SHP77 treated with DMSO at 0.1 percent for 48 hours (cell line): ENCODE measurements at places on chromosomes 7 and 10.

GRCh38 chr7:34011017-34011695 is 105.8 kb downstream of the BMPER start:
- no peak for DNase-seq

DNA sequence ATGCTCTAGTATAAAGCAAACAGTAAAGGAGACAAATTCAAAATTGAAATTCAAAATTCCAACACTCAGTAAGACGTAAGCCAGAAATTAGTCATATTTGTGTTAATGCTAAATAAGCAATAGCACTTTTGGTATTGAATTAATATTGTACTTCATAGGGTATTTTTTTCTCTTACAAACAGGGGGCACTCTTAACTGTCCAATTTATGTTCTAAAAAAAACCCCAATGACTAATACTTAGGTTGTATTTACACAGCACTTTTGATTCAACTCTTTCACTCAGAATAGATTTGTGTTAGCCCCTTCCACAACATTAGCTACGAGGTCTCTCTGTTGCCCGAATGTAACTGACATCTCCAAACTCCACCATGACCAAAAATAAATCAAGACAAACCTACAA is 284.9 kb upstream of the COBL start:
- DNase-seq: no peak

DNA sequence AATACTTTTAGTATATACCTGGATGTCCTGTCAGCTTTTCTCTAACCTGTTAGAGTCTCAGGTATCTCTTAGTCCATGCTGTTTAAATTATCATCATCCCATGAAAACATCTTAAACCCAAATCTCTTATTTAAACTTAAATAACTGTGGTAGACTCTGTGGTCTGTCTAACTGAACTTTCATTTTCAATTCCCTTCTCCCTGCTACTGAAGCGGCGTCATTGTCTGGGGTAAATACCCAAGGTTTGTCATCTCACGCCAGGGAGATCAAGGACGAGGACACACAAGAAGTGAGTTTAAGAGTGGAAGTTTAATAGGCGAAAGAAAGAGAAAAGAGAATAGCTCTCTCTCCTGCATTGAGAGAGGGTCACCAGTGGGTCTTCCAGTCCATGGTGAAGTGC is 804.4 kb upstream of the CELF2 start:
- no peak for DNase-seq

DNA sequence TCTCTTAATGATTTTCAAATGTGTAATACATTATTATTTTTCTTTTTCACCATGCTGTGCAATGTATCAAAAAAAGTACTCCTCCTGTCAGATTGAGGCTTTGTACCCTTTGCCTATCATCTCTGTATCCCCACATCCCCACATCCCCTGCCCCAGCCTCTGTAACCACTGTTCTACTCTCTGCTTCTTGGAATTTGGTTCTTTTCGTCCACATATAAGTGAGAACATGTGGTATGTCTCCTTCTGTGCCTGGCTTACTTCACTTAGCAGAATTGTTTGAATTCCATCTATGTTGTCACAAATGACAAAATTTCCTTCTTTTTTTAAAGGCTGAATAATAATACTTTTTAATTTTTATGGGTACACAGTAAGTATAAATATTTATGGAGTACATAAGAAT is 13.8 kb downstream of the TAF3 start:
- no peak for DNase-seq

DNA sequence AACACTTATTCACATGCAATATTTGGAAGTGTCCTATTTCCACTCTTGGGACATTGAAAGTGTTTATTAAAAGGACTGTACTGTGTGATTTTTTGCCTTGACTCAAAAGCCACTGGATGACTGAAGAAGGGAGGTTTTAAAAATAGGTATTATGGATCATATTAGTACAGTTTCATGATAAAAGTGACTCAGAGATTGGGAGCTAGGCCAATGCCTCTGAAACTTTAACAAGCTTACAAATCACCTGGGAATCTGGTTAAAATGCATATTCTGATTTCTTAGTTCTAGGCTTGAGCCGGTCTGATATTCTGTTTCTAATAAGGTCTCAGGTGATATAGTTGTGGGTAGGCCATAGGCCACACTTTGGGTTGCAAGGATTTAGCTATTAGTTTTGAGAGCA is 191.2 kb downstream of the PLXDC2 start:
- no peak for DNase-seq

GRCh38 chr7:131827421-131827820 is 271.0 kb upstream of the PODXL start:
- DNase-seq: no peak

GRCh38 chr7:128309976-128310375 is 33.7 kb downstream of the RBM28 start:
- no peak for DNase-seq

DNA sequence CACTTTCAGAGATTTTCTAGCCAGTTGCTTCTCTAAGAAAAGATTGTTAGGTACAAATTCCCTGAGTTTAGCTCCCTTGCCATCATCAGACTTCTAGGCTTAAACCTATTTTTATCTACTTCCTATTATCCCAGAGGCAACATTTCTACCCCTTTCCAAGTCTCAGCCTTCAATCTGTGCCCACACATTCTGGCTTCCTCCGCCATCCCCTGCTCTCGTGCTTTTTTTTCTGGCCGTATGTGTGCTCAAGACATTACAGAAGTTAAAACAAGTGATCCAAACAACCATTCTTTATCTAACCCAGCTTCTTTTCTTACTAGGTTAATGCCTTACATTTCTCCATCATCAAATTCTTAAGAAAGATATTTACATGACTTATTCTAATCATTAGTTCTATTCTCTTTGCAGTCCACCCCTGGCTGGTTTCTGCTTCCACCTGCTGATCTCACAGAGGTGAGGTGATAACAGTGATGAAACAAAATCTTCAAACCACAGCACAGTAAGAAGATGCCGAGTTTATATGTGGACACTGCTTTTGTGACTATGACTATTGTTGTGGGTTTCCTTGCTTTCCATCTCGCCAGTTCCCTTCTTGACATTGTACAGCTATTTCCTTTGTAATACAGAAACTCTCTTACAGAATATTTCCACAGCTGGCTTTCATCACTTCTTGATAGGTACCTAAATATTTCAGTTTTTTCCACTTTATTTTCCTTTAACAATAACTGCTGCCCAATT is 18.3 kb upstream of the CDK6 start:
- DNase-seq: no peak

DNA sequence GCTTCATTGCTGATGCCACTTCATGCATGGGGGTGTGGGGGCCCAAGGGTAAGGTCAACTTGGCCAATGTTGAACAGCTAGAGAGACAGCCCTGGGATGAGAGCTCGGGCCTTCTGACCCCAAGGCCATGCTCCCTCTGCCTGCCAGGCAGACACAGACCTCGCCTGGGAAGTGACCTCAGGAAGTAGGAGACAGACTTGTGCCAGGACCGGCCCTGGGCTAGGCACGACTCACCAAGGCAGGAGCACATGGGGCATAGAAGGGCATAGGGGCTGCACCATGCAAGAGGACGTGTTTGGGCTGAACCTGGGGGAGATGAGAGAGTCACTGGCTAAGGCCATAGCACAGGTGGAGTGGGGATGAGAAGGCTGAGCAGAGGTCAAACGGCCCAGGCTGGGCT is 27.1 kb downstream of the ZCCHC24 start:
- DNase-seq: no peak

- DNase-seq: no peak
Observed at GRCh38 chr7:79288655-79289054, 164.8 kb downstream of the MAGI2 start.

DNA sequence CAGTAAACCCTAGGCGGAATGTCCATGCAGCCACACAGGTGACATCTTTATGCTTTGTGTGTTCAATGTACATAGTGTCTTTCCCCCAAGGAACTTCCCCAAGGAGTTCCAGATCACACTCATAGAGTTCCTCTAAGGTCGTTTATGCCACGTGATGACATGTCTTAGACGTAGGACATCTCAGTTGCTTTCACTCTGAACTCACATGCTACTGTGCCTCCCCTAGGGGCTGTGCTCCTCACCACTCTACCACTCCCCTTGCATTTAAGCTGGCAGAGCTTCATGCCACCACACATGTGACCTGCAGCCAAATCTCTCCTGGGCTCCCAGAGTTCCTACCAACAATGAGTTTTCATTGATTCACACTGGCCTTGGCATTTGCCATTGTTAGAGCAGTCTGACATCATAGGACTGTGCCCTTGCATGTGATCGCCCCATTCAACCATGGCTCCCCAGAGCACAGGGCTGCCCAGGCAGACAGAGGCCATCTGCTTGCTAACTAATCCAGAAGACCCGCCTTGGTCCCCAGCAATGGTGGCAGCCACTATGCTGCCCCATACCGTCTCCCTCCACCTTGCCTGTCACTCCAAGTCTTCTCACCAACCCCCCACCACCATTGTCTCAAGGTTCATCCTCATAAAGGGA is 95.3 kb upstream of the MACROH2A2 start:
- DNase-seq: no peak

DNA sequence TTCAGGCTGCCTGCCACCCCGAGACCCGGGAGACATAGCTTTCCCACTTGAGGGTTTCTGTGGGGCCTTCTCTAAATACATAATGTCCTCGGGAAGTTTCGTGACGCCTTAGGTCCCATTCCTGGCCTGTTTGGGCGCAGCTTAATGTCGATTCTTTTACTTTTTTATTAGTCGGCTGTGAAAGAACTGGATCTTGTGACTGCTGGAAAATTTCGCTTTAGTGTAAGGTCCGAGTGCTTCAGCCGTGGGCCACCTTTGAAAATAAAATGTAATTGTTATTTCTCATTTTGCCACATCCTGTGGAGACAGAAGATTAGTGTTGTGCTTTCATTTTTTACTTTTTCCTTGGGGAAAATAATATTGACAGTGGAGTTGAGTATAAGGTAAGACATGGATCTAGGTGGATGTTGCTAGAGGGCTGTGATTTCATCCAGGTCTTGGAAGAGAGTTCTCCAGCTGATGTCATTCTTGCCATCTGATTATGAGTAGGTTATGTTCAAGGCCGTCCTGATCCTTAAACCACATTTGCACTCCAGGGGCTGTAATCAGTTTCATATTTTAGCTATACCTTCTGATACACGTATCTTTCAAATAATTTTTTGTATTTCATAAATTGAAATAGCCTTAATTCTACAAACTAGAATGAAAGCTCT is 830 bp downstream of the RAB18 start:
- DNase-seq: no peak

DNA sequence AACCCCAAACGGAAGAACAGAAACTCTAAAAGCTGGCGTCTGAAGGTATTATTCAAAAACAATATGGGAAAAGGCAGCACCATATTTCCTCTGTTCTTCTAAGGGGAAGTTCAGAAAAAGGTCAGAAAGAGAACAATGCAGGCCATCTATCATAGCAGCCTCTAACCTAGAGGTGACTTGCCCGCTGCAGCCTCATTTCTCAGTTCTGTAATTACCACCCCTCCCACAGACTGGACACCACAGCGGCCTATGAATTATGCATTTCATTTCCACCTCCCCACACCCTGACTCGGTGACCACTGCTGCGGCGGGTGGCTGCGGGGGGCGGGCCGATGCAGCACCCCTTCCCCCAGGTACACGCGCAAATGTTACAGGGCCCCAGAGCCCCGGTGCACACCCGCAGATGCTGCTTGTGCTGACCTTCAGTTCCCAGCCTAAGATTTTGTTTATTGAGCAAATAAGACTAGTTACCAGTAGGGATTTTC is 125.5 kb downstream of the CLEC2L start:
- DNase-seq: no peak
